AG04450 (cell line): ENCODE measurements at places on chromosomes 3 and 15.

- no peak for DNase-seq
These were observed 874.1 kb downstream of the ZPLD1 start for GRCh38 chr3:103308921-103309320.

- no peak for DNase-seq
These were observed 106.9 kb upstream of the TLE3 start for GRCh38 chr15:70204652-70205051.

- DNase-seq: no peak
These were observed 79.8 kb downstream of the MEF2A start for GRCh38 chr15:99645543-99645935.

GRCh38 chr3:16101295-16102186 lies 72.9 kb upstream of the GALNT15 start:
- no peak for DNase-seq

DNA sequence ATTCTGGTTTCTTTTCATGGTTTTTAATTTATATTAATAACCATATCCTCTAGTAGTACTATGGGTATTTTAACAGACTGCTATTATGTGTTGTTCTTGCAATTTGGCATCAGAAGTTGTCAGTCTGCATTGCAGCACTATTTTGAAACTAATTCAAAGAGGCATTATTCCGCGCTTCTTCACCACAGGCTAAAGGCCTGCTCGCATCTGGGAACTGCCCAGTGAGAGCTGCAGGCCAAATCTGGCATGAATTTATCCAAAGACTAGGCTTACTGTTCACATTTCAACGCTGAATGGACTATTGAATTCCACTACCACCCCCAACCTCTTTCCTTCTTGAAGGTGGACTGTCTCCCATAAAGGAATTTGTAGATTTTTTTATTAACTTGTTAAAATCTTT lies 310.4 kb upstream of the NR2F2 start:
- no peak for DNase-seq
